Right lobe of liver (tissue), 6 donors: ENCODE measurements at places on chromosomes 12 and 14. TPM values are rescaled to one million over a fixed set of nuclear protein-coding genes. Genes with fewer than 3 reads are reported as not detected.
A peak's percentile ranks its signal among the peaks of the same experiment; 100 is the strongest.

DNA sequence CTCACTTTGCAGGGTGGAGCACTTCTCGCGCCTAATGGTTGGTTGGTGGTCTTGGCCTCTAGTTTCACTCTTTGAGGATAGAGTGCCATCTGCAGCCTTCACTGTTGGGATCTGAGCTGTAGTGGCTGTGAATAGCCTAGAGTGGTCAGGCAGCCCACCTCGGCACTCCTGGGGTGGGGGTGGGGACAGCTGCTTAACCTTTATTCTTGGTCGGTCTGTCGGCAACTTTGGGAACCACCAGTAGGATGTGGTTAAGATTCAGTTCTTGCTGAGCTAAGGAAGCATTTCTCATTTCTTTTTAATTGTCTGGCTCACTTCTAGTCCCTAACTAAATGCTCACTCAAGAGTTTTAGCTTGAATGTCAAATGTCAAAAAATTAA, 21.1 kb downstream of the TMBIM6 start:
- no peak for DNase-seq
- no peaks in the 10 kb centered on the region for H3K4me1 ChIP-seq
- H3K36me3 ChIP-seq, result peaks cover 80% of the 10 kb centered on the region
- no peaks in the 10 kb centered on the region for H3K27me3 ChIP-seq

DNA sequence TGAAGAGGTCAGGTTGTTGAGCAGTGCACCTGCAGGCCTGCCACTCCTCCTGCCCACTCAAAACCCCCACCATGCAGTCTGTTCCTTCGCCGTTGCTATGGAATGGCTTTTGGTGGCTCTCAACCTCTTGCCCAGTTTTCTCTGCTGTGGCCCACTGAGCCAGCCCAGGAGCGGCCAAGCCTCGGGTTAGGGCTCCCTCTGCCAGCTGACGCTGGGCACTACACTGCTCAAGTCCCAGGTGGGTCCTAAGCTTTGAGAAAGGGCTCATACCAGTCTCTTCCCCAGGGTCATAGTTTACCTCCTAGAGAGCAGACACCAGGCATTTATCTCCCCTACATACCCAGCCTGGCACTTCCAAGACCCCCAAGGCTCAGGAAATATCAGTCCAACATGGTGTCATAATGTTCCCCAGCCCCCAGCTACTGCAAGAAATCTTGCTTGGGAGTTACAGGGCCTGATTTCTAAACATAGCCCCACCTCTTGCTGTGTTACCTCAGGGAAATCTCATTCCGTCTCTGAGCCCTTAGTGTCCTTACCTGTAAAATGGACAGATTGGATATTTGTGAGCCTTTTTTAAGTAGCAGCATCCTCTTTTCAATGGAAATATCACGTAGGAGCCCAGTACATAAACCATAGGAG, 59.4 kb downstream of the TSPAN11 start:
- H3K4me3 ChIP-seq, result no peak overlapping the region
- peak; percentile 57 for DNase-seq
- H3K36me3 ChIP-seq, result no peaks in the 10 kb centered on the region
- no peaks in the 10 kb centered on the region for H3K4me1 ChIP-seq

DNA sequence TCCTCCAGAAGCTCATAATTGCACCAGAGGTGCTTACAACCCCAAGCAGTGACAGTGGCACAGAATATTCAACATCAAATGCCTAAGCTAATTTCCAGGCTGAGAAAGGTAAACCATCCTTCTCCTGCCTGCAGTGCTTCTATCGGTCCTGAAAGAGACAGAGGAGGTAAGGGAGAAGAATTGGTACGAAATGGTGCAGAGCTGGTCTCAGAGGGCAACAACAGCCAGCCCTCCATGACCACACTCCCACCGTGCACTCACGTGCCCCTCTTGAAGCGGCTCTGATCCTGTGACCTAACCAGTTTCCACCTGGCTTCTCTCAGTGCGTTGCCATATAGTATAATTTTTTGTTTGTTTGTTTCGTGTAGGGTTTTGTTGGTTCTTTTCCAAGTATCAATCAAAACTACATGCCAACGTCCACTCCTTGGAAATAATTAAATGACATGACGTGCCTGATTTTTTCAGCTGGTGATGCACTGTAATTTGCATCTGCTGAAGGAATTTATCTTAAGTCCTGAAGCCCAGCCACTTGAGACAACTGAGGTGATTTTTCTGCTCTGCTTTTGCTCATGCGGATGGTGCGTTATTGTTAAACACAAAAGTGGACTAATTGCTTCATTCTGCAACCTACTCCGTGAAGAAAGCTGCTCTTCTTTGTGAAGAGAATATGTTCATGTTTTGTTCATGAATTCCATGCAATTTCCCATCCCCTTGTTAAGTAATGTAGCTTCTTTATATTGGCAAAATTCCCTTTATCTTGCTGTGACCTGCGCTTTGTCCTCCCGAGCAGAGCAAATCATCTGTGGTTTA, 1.3 kb upstream of the ATP2A2 start:
- H3K27ac ChIP-seq, result peak overlapping the region; percentile 94
- no peaks in the 10 kb centered on the region for H3K27me3 ChIP-seq
- peaks cover 6% of the 10 kb centered on the region for H3K36me3 ChIP-seq
- H3K4me1 ChIP-seq, result peaks cover 23% of the 10 kb centered on the region
- peak overlapping the region; percentile 81 for H3K4me3 ChIP-seq
- no peak for DNase-seq

DNA sequence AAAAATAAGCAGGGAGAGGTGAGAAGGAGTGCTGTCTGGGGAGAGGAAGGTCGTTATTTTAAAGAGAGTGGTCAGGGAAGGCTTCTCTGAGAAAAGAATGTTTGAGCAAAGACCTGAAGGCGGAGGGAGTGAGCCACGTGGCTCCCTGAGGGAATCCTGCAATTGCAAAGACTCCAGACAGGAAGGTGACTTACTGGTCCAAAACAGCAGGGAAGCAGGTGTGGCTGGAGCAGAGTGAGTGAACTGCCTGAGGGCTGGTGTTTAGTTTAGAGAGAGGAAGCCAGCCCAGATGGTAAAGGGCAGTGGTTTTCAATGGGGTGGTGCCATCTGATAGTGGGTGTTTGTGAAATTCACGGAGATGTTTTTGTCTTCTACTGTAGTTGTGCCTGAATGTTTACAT, 58.8 kb upstream of the LTA4H start:
- H3K4me1 ChIP-seq, result no peaks in the 10 kb centered on the region
- no peaks in the 10 kb centered on the region for H3K27me3 ChIP-seq
- no peaks in the 10 kb centered on the region for H3K36me3 ChIP-seq
- no peak overlapping the region for H3K27ac ChIP-seq
- no peak overlapping the region for H3K4me3 ChIP-seq
- DNase-seq, result no peak

DNA sequence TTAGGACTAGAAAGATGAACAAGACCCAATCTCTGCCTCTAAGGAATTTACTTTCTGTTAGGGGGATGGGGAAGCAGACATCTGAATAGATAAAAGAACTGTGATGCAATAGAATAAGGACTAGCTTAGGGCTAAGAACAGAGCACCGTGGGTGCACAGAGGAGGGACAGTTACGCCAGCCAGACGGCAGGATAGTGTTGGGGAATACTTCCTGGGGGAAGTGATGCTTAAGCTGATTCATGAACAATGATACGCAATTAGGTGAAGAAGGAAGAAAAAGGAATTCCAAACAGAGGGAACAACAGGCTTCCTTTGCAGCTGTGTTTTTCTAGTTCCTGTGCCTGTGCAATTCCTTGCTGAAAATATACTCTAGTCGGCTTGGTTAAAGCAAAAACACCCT, 501.1 kb downstream of the APAF1 start:
- no peak for DNase-seq
- H3K4me1 ChIP-seq, result no peaks in the 10 kb centered on the region
- no peak overlapping the region for H3K4me3 ChIP-seq
- H3K36me3 ChIP-seq, result no peaks in the 10 kb centered on the region
- no peak overlapping the region for H3K27ac ChIP-seq

- H3K4me1 ChIP-seq, result no peaks in the 10 kb centered on the region
- no peaks in the 10 kb centered on the region for H3K27me3 ChIP-seq
- no peak overlapping the region for H3K4me3 ChIP-seq
- no peak overlapping the region for H3K27ac ChIP-seq
- H3K36me3 ChIP-seq, result no peaks in the 10 kb centered on the region
Observed at GRCh38 chr12:58976146-58976545, 55.8 kb upstream of the LRIG3 start.

GRCh38 chr12:8698879-8699278, 1.1 kb downstream of the RIMKLB start:
- DNase-seq, result no peak
- H3K27me3 ChIP-seq, result no peaks in the 10 kb centered on the region
- no peaks in the 10 kb centered on the region for H3K36me3 ChIP-seq
- H3K4me3 ChIP-seq, result peak overlapping the region; percentile 78
- H3K4me1 ChIP-seq, result peaks cover 4% of the 10 kb centered on the region

GRCh38 chr12:63948211-63948610, 103.7 kb downstream of the SRGAP1 start:
- H3K4me3 ChIP-seq, result no peak overlapping the region
- DNase-seq, result no peak
- peaks cover 5% of the 10 kb centered on the region for H3K4me1 ChIP-seq
- H3K36me3 ChIP-seq, result no peaks in the 10 kb centered on the region

DNA sequence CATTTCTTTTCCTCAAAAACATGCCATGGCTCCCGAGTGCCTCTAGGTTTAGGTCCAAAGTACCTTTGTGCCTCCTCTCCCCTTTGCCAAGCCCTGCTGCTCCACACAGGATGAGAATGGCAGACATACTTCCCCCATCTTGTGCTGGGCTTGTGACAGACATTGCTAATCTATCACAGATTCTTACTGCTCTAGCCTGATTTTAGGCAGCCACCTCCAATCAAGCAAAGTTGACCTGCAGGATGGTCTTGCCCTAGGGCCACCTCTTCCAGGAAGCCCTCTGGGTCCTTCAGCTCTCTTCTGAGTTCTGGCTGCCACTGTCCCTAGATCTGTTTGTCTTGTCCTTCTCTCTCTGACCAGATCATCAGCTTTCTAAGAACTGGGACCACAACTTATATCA, 20.5 kb downstream of the FOXN4 start:
- no peak overlapping the region for H3K4me3 ChIP-seq
- no peak for DNase-seq
- H3K27me3 ChIP-seq, result no peaks in the 10 kb centered on the region
- H3K27ac ChIP-seq, result no peak overlapping the region
- no peaks in the 10 kb centered on the region for H3K4me1 ChIP-seq

DNA sequence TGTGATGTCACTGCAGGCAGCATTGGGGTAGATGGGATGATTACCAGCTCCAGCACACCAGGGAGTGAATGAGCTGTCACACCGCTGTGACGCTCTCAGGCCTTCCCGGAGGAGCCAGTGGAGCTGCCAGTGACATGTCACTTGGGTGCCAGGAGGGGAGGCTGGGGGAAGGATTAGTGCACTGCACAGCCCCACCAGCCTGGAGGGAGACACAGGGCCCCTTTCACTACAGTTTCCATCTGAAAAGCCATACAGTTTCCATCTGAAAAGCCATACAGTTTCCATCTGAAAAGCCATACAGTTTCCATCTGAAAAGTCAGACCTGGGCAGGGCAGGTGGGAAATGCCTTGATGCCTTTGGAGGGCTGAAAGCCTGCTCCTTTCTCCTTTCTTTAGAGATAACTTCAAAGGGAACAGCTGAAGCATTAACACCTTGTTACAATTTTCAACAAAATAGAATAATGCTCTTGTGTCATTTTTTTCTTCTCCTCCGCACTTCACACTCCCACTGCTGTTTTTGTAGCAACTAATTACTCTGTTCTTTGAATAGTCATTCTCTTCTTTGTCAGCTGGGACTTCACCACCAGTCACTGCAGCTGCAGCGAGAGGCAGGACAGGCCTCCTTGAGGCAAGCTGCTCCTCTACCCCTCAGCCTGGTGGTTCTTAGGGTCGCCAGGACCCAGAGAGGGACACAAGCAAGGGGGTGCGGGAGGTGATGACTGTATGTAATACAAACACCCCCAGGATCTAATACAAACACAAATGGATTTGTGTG, 256.9 kb upstream of the RGS6 start:
- H3K27me3 ChIP-seq, result no peaks in the 10 kb centered on the region
- H3K27ac ChIP-seq, result no peak overlapping the region
- DNase-seq, result no peak
- no peaks in the 10 kb centered on the region for H3K4me1 ChIP-seq

GRCh38 chr14:65359503-65359902, 53.0 kb upstream of the FUT8 start:
- DNase-seq, result no peak
- no peaks in the 10 kb centered on the region for H3K36me3 ChIP-seq
- H3K4me1 ChIP-seq, result no peaks in the 10 kb centered on the region
- H3K27me3 ChIP-seq, result no peaks in the 10 kb centered on the region

The ERH gene
- 69.8 TPM for total RNA-seq

The CFAP251 gene
- total RNA-seq, result 1.7 TPM

The NGDN gene
- total RNA-seq, result 14.9 TPM

The DEPDC4 gene
- 0.62 TPM for total RNA-seq

The FAR2 gene
- 1.7 TPM for total RNA-seq

The PTPN6 gene
- 12.1 TPM for total RNA-seq

The TAS2R43 gene
- total RNA-seq, result 2.2 TPM
